ENCODE measurements at places on chromosomes 2 and 18.

DNA sequence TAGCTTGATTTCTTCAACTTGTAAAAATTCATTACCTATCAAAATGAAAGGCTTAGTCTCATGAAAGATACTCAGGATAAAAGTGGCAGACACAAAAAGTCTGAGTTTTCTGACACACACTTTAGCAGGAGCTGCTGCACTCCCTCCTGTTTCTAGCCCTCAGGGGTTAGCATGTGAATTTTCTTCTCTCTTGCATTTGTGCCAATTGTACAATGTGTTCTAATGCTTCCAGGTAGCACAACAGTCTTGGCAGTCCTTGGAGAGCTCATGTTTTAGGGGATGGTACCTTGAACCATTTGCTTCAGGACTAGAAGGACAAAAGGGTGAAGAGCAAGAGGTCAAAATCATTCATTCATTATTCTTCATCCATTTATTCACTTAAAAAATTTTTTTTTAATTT, 316.8 kb downstream of the AFF3 start:
- DNase-seq = no peak

DNA sequence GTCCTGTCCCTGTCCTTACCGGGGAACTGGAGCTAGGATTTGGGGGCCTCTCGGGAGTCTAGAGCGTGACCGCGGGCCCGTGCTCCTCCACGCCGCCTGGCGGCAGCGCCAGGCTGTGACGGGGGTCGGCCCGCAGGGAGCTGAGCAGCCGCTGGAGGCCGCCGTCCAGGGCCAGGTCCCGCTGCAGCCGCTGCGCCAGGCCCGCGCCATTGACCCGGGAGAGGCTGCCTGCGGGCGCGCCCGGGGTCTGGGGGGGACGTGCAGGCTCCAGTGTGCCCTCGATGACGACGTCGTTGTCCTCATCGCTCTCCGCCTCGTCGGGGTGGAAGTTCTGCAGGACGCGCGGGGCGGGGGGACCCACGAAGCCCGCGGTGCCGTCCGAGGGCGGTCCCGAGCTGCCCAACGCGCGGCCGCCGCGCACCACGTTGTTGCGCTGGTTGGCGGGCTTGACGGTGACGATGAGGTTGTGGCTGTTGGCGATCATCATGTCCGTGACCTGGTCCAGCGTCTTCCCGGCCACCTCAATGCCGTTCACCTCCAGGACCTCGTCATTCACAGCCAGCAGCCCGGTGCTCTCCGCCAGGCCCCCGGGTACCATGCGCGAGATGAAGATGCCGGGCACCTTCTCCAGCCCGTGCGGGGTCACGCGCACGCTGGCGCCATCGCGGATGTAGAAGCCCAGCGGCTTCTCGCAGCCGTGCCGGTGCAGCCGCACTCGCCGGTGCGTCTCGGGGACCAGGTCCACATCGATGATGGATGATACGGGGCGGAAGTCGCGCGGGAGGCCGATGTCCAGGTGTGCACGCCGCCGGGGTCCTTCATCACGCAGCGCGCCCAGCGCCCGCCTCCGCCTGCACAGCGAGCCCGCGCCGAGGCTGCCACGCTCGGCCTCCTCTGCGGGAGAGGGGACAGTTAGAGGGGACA, 50.9 kb downstream of the ADNP2 start:
- no peak for DNase-seq

DNA sequence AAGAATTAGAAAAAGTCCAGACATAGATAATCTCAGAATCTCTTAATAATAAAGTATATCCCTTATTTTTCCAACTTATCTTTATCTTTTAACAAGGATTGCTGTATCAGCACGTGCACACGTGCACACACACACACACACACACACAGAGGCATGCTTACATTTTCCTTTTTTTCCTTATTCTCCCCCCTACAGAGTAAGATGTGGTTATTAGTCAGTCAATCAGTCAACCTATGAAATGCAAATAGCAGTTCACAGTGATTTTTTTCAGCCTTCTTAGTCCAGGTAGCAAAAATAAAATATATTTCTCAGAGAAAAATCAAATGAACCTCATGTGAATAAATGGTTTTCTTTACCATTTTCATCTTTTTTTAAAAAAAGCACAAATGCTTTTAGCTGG, 506.2 kb upstream of the SLC39A10 start:
- DNase-seq = no peak

GRCh38 chr2:64655018-64655664, 1.4 kb upstream of the SERTAD2 start:
- DNase-seq = no peak

DNA sequence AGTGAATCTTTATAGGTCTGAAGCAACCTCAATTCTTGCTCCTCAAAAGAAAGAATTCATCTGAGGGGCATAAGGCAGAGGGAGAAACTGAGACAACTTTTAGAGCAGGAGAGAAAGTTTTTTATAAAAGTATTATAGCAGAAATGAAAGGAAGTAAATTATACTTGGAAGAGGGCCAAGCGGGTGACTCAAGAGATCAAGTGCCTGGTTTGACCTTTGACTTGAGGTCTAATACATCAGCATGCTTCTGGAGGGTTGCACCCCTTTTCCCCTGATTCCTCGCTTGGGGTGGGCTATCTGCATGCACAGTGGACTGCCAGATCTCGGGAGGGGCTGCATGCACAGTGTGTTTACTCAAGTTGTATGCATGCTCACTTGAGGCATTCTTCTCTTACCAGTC, 268.5 kb upstream of the LRATD1 start:
- DNase-seq = no peak

DNA sequence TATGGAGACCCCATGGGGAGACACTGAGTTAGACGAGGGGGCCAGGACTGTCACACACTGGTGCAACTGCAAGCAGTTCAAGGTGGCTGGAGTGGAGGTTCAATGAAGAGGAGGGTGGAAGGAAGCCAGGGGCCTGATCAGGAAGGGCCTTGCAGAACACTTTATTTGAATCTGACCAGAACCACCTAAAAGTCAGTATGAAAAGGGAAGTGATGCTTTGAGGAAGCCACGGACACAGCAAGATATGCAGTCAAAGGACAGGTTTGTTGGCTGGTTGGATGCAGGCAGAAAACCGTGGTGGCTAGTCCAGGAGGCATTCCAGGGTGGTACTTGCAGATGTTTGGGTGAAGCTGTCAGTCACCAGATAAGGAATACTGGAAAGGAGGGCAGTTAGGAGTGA, 3.5 kb upstream of the FAM124B start:
- no peak for DNase-seq

- no peak for DNase-seq
Measured at GRCh38 chr18:3898861-3899613, 449.1 kb downstream of the TGIF1 start.

GRCh38 chr2:30847841-30848240, 40.6 kb upstream of the CAPN13 start:
- no peak for DNase-seq

GRCh38 chr2:65231892-65232477, 4.4 kb downstream of the ACTR2 start:
- DNase-seq = no peak

- no peak for DNase-seq
Measured at GRCh38 chr2:215571689-215572088, 135.8 kb upstream of the FN1 start.

GRCh38 chr2:237590272-237591140, at the start of gene RAB17:
TSS of gene RAB17 (minus strand) at chr2:237590734. CDS start at chr2:237586154, 4,580 bp downstream.
- DNase-seq = no peak

- no peak for DNase-seq
Measured at GRCh38 chr2:222058819-222059445, 239.9 kb downstream of the PAX3 start.

- no peak for DNase-seq
Measured at GRCh38 chr2:1661891-1662605, 82.3 kb downstream of the PXDN start.

- DNase-seq = no peak
Measured at GRCh38 chr18:8241731-8242130, 367.5 kb upstream of the RAB12 start.

- no peak for DNase-seq
Measured at GRCh38 chr2:55165626-55166025, 66.5 kb downstream of the CLHC1 start.

GRCh38 chr2:9405636-9406035, 17.7 kb downstream of the ITGB1BP1 start:
- no peak for DNase-seq

DNA sequence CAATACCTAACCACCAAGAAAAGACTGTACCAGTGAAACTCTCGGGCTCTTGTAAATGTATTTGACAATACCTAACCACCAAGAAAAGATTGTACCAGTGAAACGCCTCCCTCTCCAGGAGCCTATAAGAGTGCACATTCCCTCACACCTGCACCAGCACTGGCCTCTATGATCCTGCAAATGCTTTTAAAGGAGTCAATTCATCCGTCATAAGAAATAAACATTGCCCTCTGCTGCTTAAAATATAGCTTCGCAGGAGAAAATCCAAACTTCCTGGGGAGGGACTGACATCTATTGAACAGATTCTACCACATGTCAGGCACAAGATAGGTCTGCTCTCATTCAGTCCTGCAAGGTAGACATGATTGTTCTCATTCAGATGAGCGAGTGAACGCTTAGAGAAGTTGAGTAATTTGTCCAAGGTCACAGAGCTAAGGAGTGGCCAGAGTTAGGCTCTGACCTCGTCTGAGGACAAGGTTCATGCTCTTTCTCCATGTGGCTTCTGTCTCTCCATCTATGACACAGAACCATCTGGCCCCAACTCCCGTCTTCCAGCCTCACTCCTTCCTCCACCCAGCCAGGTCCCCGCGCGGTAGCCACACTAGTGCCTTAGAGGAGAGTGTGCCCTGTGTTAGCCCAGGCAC, 38.7 kb downstream of the MCFD2 start:
- peak; percentile 72 for DNase-seq

GRCh38 chr18:58566556-58567292, 62.2 kb downstream of the ALPK2 start:
- no peak for DNase-seq

GRCh38 chr2:95314964-95315611, 17.9 kb downstream of the KCNIP3 start:
- DNase-seq = no peak

DNA sequence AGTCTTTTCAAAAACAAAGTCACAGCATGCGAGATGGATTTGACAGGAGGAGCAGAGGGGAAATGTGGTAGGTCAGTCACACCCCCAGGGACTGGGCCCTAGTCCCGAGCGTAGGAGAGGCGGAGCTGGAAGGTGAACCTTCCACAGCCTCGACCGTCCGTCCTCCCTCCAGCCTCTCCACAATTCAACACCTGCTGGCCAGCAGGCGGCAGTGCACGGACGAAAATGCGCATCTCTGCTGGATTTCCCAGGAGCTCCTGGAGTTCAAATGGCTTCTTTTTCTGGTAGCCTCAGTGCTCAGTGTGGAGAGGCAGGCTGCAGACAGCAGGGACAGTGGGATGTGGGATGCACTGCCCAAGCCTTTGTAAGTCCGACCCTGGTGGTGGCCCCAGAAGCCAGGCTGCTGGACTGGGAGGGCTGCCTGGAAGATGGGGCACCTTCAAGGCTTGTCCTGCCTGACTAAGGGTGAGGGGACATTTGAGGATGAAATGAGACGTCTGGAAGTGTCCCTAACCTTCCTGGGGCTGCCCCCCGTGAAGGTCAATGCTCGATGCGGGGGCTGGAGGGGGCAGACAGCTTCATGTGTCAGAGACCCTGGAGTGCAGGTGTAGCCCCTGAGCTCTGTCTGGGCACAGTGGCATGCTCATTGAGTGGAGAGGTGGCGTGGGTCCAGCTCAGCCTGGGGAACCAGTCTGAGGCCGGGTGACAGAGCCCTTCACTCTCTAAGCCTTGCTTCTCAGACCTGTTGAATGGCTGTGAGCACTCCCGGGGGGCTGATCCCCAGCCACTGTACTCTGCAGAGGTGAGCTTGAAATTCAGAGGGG, 189.5 kb downstream of the TFCP2L1 start:
- no peak for DNase-seq

GRCh38 chr2:203654826-203655225, 51.6 kb upstream of the CD28 start:
- DNase-seq = no peak

- no peak for DNase-seq
Measured at GRCh38 chr2:238242731-238243495, 3.1 kb upstream of the HES6 start.

DNA sequence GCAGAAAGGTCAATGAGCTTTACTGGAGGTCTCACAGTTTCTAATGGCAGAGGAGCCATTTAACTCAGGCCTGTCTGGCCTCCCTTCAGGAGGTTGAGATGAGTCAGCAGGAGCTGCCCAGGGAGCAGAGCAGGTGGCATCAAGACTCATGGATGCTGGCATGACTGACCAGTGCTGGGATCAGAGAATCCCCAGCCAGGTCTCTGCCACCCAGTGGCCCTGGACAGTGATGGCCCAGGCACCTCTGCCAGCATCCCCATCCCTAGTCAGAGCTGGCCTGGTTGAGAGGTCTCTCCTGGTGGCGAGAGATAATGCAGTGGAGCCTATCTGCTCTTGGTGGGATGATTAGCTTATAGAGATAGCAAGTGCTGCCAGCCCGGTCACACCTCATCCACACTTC, 43.1 kb downstream of the GYPC start:
- no peak for DNase-seq

GRCh38 chr18:7696780-7697179, 129.7 kb downstream of the PTPRM start:
- no peak for DNase-seq

DNA sequence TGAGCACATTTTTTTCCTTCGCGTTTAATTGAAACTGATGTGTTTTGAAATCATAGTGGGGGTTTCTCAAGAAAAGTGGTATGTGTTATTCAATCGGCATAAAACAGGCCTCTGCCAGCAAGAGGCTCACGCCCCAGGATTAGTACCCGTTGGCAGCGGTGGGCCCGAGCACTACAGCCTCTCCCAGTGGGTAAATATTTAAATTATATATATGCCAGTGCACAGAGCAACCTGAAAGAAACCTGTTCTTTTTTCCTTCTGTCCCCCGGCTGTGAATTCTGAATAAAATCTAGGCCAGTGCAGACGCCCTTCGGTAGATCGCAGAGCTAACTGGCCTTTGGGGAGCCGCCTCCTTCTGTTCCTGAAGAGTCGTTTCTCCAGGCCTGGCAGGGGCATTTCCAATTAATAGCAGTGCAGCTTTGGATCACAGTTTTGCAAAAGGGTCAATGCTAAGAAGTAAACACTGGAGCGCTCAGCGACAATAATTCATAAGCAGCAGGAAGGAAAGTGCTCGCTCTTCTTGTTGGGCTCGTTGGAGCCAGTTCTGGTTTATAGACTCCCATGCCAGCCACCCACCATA, 202.8 kb upstream of the SALL3 start:
- DNase-seq = no peak

DNA sequence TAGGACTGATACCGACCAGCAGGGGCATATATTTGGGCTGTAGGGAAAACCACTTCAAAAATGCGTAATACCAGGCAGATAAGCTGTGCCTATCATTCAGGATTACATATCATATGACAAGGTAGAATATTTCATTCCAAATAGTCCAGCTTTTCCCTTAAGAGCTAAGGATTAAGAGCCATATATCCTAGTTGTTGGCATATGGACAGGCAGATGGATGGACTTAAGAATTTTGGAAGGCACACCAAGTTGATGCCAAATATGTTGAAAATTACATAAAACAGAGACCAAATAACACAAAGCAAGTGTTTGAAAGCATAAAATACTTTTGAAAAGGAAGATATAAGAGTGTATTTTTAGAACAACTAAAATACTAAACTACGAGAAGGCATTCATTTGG, 52.1 kb downstream of the LRRTM4 start:
- DNase-seq = no peak
